ENCODE measurements at places on chromosomes 1 and 21.

DNA sequence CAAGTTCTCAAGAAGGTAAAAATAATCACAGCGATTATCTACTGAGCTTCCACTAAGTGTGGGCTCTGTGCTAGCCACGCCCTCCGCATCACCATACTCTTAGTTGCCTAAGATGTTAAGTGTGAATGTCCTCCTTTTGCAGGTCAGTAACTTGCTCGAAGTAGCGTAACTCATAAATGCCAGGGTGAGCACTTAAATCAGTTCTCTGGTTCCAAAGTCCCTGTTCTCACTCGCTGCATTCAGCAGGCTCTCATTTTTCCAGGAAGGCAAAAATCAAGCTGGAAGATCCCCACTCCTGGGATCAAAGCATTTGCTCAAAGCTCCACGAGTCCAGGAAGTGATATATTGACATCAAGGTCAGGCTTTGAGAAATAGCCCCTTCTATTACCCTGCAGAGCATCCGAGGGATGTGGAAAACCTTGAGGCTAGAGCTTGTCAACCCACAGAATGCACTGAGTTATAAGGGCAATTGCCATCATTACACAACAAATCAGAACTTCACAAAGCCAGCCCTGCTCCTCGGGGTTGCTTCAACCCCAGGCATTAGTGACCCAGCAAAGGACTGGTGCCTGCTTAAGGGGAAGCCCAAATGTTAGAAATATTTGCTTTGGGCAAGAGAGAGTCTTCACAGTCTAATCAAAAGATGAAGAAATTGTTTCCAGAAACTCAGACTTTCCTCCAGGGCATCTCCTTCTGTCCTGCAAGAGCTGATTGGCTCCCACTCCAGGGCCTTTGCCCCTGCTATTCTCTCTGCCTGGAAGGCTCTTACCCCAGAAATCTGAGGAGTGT is 19.5 kb downstream of the SLC30A1 start:
- no peak for DNase-seq

- no peak for DNase-seq
These were observed 67.8 kb downstream of the RNF220 start for GRCh38 chr1:44472620-44473525.

GRCh38 chr1:85553416-85554335 is 26.9 kb upstream of the CCN1 start:
- no peak for DNase-seq

DNA sequence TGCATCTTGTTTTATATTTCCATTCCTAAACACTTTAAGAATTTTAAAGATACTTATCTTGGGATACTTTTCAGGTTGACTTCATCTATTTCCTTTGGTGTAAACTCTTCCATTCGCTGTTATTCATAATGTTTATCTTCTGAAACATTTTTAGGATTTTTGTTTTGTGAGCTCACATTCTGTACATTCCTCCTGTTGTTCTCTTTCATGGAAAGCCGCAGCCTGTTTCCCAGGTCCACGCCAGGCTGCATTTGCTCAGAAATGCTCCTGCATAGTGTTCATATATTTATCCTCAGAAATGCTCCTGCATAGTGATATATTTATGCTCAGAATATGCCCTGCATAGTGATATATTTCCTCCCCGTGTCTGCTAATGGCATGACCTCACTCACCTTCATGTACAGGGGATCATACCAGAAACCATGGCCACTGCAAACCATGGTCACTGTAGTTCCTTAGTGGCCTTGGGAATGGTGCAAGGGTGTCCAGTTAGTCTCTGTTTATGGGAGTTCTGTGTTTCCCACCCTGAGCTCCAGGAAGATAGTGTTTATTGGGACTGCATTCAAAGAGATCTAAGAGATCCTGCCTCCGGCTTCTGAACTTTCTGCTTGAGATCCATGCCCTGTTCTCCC is 153.9 kb upstream of the GREM2 start:
- DNase-seq: peak; percentile 30

DNA sequence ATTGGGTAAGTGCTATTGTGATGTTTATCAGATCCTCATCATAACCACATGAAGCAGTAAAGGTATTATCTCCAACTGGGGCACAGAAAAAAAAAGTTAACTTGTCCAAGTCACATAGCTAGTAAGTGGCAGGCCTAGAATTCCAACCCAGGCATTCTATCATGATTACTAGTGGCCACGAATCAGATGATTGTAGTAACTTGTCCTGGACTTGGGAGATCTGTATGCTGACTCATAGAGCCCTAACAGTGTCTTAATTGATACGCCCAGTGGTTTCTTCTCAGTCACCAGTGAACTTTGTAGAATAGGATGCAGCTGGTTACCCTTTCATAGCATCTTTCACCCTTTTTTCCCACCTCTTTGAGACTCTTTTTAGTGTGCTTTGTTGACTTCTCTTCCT is 91.1 kb upstream of the UBE2U start:
- DNase-seq: no peak

DNA sequence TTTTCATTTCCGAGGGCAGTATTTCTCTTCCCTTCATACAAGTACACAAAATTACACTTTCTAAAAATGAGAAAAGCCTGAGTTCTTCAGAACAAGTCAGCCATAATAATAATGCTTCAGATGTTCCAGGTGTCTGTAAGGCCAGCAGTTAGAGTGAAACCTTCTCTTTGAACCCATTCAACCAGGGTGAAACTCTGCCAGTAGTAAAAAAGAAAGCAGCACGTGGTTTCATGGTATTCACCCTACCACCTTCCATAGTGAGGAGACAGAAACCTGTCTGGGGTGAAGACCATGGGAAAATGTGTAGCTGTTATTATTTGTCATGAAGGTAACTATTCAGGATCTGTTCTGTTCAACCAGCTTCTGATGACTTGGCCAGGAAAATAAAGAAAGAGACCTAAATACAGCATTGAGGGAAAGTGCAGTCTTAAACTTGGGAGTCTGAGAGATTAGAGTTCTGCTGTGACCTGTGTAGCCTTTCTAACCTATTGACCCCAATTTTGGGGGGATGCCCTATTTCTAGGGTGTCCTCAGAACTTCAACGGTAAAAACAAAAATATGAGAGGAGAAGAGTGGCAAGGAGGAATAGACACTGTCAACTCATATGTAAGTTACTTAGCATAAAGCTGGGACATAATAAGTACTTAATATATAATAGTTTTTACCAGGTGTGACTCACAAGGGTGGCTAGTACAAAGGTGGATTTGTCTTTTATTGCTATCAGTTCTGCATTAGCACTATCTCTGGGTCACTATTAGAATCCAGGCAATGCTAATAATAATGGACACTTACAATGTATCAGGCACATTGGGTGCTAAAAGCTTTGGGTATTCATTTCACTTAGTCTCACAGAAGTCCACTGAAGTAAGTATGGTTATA is 70.0 kb upstream of the TNFSF4 start:
- DNase-seq: no peak

GRCh38 chr1:63772201-63772600 is 1.6 kb upstream of the ROR1 start:
- DNase-seq: no peak

DNA sequence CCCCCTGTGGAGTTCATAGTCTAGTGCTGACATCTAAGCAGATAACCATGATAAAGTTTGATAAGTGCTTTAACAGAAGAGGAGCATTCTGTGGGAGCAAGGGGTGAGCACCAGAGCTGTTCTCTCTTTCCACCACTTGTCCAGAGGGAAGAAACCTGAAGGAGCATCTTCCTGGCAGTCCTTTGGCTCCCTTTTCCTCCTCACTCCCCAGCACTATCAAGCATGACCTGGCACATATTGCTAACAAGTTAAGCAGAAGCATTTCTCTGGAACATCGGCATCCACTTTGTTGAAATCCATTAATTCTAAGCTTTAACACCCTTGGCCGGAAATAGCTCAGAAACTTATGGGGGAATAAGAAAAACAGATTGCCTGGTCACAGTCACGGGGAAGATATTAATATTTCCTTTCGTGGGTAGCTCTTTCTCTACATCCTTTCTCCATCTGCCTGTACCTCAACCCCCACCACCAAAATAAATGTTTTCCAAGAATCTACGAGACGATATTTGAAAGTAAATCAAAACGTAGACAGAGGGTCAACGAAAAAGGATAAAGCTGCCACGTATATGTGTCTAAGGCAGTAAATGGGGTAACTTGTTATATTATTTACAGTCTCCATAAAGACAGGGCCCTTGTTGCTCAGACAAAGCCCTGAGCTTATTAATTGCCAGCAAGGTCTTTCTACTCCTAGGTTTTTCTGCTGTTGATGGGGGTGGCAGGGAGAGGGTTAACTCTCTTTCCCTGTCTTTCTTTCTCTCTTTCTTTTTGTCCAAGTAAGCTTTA is 351.4 kb downstream of the NUF2 start:
- peak; percentile 13 for DNase-seq

GRCh38 chr21:43971201-43971991 is 40.7 kb upstream of the TRAPPC10 start:
- DNase-seq: peak; percentile 65

DNA sequence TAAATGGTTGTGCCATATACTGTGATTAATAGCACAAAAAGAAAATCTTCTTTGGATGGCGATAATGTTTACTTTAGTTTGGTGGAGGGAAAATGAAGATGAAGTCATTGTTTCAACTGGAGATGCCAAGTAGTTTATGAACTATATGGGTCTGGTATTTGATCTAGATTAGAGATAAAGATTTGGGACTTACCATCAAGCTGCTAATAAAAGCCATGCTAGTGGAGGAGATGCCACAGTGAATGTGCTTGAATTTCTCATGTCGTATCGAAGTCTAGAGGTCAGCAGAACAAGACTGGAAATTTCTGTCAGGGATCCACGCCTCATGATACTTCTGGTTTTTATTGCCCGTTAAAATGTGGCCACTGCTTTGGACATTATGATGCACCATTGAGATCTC is 742.0 kb downstream of the NCAM2 start:
- no peak for DNase-seq

All from muscle of back (tissue), 13 donors.